Iris pigment epithelial cell (primary cell): ENCODE measurements at places on chromosomes 3 and 15.
A peak's percentile ranks its signal among the peaks of the same experiment; 100 is the strongest.

DNA sequence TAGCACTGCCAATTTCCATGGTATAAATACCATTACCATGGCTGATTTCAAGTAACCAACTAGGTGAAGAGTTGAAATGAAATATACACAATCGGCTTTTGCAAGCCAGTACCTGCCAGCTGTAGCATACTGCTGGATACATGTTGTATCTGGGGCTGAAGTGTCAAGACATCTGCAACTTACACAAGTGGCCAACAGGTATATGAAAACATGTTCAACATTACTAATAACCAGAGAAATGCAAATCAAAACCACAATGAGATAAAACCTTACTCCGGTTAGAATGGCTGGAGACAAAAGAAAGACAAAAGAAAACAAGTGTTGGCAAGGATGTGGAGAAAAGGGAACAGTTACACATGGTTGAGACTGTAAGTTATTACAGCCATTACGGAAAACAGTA is 11.6 kb downstream of the ATOSA start:
- DNase-seq = no peak

- DNase-seq = no peak
Observed at GRCh38 chr3:113532698-113533533, 561 bp downstream of the SIDT1 start.

- peak; percentile 51 for DNase-seq
Observed at GRCh38 chr15:82768414-82769054, 37.3 kb downstream of the FSD2 start.

- no peak for DNase-seq
Observed at GRCh38 chr3:55165704-55166405, 238.0 kb upstream of the LRTM1 start.

DNA sequence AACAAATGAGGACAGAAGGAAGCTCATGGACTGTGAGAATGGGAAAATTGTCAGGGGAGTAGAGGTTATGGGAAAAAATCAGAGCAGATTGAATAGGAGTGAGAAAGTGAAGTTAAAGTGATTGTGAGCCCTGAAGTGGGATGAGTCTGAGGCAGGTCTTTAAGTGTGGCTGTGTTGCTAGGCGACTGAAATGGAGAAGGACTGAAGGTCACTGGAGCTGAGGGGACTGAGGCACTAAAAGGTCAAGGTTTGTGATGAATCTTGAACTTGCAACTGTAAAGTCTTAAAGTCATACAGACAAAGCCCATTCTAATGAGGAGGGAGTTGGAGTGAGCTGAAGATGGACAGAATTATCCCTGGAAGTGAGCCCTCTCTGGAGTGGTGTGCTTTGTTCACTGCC is 518.9 kb downstream of the TUSC7 start:
- DNase-seq = no peak
